Diencephalon (tissue), 1 donor: ENCODE measurements at places on chromosomes 2 and 18. TPM values are rescaled to one million over a fixed set of nuclear protein-coding genes. Genes with fewer than 3 reads are reported as not detected.

C2orf42 gene
- total RNA-seq: 30.7 TPM

DOK1 gene
- total RNA-seq: 5.3 TPM

TOGARAM2 gene
- total RNA-seq: 2.3 TPM

CXCR2 gene
- 0.23 TPM for total RNA-seq

HEATR5B gene
- total RNA-seq: 93.2 TPM

MALL gene
- total RNA-seq: 2.5 TPM

DSG4 gene
- total RNA-seq: not detected

RASGRP3 gene
- total RNA-seq: 14.1 TPM

KCNJ13 gene
- total RNA-seq: 9.2 TPM

ACMSD gene
- total RNA-seq: not detected

RNF152 gene
- total RNA-seq: 144 TPM

ANKMY1 gene
- total RNA-seq: 15.5 TPM

CD8A gene
- 1.6 TPM for total RNA-seq

CXCR1 gene
- total RNA-seq: not detected

CD207 gene
- total RNA-seq: not detected

DCDC2C gene
- total RNA-seq: 0.69 TPM
